Activated CD4-positive, alpha-beta T cell treated with anti-CD3 and anti-CD28 coated beads, Interleukin-2, amount 50 U/mL, for 16 hours (primary cell): ENCODE measurements at places on chromosomes 16 and 17.

DNA sequence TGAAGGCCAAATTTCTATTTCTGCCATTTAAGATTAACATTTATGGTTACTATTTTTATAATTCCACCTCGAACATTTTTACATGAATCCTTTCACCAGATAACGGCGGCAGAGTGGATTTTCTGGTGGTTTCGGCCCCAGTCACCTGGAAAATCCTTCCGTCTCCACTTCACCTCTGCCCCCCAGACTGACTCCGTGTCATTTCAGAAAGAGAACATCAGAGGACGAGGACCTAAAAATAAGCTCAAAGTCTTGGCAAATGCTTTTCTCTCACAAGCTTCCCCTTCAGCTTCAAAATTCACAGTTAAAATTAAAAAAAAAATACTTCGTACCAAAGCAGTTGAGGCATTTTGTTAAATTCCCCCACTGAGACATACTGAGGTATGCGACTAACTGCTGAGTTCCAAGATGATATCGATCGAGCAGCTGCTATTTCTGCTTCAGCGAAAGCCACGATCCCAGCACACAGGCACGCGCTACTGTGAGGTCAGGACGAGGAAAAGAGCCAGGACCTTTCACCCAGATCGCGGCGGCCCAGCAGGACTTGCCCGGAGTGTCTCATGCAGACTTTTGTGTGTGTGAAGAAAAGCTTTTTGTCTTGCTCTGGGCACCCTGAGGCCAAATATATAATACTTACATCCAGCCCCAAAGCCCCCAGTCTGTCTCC lies 36.8 kb downstream of the ASPA start:
- no peak for DNase-seq

DNA sequence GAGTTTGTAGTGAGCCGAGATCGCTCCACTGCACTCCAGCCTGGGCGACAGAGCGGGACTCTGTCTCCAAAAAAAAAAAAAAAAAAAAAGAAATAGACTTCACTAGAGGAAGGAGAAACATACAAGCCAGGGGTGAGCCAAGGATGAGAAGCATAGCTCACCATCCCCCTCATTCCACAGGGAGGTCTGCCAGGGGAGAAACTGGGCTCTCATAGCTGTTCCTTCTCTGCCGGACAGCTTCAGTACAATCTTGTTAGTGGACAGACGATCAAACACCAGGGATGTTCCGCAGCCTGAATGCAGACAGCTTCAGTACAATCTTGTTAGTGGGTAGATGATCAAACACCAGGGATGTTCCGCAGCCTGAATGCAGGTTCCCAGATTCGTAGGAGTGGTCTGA lies 509.6 kb downstream of the CDH13 start:
- no peak for DNase-seq

DNA sequence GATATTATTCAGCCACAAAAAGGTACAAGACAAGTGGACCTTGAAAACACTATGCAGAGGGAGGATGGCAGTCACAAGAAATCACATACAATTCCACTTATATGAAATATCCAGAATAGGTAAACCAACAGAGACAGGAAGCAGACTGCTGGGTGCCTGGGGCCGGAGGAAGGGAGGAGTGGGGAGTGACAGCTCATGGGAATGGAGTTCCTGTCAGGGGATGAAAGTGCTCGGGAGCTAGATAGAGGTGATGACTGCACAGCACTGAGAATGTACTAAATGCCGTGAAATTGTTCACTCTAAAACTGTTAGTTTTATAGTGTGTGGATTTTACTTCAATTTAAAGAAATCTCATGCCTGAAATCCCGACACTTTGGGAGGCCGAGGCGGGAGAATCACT lies 74.2 kb upstream of the MED9 start:
- DNase-seq: no peak

- DNase-seq: no peak
These were observed 101.0 kb upstream of the CNTNAP4 start for GRCh38 chr16:76176153-76176552.

DNA sequence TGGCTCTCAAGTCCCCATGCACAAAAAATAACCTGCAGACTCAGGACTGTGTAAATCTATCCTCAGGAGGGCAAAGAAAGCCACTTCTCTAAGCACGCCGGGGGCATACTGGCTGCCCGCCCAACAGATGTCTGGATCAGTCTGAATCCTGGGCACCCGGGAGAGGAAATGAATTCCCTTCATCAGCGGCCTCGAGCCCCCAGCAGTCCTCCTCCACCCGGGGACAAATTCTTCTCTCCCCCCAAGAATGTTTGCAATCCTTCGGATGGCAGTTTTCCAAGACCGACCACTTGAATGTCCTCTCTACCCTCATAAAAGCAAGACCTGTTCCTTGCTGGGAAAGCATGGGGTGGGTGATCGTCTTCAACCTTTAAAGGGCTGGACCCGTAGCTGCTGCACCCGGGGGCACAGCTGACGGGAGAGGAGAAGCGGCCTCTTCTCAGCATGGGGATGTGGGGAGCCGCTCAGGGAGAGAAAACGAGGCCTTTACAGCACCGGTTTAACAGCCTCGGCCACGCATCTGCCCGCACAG lies 9.4 kb upstream of the MAP2K3 start:
- no peak for DNase-seq

DNA sequence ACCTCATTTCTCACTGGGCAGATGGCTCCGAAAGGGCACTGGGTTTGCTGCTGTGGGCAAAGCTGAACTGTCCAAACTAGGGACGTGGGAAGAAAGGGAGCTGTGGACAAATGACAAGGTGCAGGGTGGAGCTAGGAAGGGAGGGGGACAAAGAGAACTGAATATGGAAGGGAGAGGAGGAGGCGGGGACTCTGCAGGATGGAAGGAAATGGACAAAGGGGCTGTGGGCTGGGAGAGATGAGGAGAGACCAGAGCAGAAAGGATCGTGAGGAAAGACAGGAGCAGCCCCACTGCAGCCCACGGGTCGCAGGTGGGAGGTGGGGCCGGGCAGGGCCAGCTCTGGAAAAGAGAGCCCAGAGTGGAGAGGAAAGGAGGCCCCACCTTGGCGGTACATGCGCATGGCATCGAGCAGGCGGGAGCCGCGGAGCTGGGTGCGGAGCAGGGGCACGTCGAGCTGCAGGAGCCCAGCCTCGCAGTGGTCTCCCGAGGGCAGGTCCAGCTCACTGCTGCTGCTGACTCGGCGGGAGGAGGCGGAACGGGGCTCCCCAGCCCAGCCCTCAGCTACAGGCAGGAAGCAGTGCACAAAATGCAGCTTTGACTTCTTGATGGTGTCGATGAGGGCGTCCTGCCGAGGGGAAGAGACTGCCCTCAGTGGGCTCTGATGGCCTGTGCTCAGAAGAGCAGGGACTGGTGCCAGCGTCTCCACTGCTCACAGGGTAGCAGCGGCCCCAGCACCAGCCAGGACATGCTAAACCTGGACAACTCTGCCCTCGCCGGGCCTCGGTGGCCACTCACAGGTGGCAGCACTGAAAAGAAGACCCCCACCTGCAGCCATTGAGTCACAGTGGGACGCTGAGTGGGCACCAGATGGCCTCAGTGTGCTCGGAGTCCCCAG lies 66.8 kb downstream of the PIPOX start:
- DNase-seq: no peak

DNA sequence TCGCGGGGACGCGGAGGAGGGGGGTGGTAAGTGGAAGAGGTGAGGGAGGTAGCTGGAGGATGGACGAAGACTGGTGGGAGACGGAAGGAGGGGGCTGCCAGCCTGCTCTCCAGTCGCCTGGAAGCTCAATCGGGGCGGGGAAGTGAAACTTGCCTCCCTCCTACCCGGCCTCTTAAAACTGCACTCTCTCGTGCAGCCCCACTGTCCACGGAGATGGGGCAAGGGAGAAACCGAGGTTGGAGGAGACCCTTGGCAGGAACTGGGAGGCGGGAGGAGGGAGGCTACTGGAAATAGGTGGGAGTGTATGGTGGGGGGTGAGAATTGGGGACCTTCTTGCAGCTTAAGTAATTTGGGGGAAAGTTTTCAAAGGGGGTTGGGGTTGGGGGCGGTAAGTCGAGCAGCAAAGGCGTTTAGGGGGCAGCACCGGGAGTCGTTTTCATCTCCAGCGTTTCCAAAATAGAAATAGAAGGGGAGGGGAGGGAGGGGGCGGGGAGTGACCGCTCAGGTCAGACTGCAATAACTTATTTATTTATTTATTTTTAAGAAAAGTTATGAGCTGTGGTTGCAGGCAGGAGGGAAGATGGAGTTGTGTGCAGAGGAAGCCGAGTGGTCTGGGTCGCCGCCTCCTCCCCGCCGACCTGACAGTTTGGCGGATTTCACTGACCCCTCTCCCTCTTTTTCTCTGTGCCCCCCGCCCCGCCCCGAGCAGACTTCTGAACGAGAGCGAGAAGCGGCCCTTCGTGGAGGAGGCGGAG lies 1.4 kb downstream of the SOX9 start:
- DNase-seq: no peak

- no peak for DNase-seq
These were observed 278.7 kb downstream of the FOXL1 start for GRCh38 chr16:86856946-86857586.

GRCh38 chr17:16908273-16908672 lies 63.6 kb downstream of the TNFRSF13B start:
- DNase-seq: no peak

DNA sequence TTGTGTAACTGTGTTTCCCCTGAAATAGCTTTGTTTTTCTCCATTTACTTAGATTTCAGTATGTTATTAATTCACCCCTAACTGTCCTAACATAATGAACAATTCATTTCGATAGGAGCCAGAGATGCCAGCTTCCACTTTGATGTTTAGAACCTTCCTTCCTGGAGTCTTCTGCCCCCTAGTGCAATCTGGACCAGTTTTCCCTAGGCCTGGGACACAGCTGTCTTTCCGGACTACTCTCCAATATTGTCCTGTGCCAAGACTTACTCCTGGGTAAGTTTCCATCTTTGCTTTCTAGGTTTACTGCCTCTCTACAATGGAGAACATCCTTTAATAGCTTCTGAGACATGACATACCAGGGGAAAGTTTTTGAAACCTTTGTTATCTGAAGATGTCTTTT lies 12.8 kb downstream of the RECQL5 start:
- DNase-seq: no peak

DNA sequence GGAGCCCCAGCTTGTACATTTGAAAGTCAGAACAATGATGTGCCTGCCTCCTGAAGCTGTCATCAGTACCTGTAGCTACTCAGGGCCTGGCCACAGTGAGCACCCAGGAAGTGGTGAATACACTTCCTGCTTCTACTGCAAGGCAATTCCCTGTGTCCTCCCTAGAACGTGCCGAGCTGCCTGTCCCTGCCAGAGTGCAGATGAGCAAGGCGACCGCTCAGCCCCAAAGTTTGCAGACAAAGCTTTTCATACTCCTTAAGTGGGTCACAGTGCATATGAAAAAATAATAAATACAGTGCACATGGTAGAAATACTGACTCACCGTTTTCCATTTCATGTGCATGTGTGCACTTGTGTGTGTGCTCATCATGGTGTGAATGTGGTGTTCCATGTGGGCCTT lies 77.3 kb downstream of the MPRIP start:
- peak; percentile 67 for DNase-seq

- DNase-seq: no peak
These were observed 148.7 kb downstream of the CDRT15L2 start for GRCh38 chr17:20728181-20728580.

- no peak for DNase-seq
These were observed 3.0 kb downstream of the RHBDF2 start for GRCh38 chr17:76497979-76498875.

DNA sequence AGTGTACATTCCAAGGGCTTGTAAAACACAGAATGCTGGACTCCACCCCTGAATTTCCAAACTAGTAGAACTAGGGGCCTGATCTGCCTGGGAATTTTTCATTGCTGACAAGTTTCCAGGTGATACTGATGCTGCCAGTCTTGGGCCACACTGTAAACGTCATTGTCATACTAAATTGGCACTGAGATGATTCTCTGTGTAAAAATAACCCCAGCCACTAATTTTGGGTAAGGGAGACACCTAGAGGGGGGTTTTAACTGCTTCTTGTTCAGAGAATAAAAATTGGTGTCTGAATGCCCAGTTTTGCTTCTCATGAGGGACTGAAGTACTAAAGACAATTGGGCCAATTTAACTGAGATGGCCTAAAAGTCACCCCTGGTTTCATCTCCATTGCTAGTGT lies 5.0 kb upstream of the CDH13 start:
- no peak for DNase-seq

DNA sequence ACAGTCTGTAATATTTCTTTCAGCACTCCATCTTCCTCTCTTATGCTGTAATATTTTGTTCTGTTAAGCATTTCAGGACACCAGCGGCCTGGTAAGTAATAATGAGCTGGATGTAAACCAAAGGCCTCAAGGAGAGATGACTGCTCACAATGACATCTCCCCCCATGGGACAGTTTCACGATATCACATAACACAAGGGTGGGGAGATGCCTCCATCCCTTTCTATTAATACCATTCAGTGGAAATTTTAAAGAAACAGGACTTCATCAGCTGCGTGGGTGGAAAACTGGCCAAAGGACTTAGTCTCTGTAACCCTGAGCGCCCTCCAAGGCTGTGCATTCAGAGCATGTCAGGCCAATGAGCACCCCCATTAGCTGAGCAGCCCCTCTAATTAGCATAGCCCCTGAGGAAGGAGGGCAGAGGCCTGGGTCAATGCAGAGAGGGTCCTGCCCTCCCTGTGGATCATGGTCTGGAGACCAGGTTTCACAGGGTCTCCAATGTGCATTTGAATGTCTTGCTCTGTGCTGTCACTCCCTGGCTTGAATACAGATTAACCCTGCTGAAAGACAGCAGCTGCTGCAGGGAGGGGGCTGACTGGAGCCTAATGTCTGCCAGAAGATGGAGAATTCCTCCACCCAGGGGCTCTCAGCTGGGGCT lies 156.4 kb downstream of the HS3ST2 start:
- DNase-seq: no peak

DNA sequence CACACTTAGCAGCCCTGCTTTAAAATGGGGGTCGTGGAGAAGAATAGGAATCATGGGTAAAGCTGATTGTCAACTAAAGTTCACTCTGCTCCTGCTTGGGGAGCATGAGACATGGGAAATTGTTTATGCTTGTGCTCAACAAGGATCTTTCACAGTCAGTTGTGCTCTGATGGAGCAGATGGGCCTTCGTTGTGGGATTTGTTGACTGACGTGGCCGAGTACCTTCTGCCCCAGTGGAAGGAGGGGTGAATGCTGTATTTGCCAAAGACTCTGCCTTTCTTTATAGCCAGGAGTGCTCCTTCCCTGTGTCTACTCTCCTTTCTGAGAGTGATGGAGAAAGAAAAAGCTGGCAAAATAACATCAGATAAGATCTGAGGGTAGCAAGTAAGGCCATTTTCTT lies 11.4 kb downstream of the ARSG start:
- DNase-seq: no peak

GRCh38 chr16:84766978-84767773 lies 52.6 kb upstream of the CRISPLD2 start:
- no peak for DNase-seq

GRCh38 chr16:6498858-6499257 lies 833.8 kb upstream of the RBFOX1 start:
- DNase-seq: no peak

GRCh38 chr17:79625706-79626105 lies 14.9 kb upstream of the RBFOX3 start:
- no peak for DNase-seq

- no peak for DNase-seq
These were observed 40.4 kb upstream of the C16orf78 start for GRCh38 chr16:49333259-49333597.
